Pons (tissue), 1 donor: ENCODE measurements at places on chromosomes 12 and 14.

DNA sequence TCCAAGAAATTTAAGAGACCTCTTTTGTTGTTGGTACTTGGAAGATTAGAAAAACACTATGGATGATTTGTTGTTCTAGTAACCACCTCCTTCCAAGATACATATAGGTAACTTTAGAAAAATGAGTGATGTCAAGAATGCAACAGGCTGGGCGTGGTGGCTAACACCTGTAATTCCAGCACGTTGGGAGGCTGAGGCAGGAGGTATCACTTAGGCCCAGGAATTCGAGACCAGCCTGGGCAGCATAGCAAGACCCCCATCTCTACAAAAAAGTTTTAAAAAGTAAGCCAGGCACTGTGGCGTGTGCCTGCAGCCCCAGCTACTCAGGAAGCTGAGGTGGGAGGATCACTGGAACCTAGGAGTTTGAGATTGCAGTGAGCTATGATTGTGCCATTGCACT lies 97.8 kb downstream of the PCNX1 start:
- DNase-seq: no peak

GRCh38 chr12:109250523-109250922 lies 58.6 kb downstream of the FOXN4 start:
- no peak for DNase-seq

DNA sequence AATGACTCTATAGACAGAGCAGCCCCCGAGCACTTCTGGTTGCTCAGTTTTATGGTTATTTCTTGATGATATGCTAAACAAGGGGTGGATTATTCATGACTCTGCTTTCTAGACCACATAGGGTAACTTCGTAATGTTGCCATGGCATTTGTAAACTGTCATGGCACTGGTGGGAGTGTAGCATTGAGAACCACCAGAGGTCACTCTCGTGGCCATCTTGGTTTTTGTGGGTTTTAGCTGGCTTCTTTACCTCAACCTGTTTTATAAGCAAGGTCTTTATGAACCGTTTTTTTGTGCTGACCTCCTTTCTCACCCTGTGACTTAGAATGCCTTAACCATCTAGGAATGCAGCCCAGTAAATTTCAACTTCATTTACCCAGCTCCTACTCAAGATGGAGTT lies 1036.2 kb upstream of the FLRT2 start:
- no peak for DNase-seq

DNA sequence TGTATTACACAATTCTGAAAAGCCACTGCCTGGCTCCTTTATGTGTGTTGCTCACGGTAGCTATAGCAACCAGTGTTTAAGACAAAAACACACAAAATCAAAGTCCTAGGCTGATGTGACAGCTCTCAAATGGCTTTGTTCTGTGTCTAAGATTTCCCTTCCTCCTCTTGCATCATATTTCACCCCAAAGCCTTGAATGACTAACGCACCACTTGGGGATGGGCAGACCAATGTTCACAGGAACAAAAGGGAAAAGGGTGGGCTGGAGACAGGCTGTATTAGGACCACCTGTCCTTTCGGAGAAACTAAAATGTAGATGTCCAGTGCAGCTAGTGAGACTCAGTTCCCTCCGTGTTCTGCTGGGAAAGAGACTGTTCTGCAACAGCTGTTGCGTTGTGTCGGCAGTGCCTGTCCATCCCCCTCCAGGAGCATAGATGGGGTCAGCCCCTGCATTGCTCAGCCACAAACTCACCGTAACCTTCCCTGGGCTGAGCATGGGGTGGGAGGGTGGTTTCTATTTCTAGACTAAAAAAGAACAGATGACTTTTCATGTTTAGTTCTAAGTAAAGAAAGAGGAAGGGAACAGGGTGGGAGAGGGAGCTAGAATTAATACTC lies 26.8 kb upstream of the DAAM1 start:
- DNase-seq: no peak

DNA sequence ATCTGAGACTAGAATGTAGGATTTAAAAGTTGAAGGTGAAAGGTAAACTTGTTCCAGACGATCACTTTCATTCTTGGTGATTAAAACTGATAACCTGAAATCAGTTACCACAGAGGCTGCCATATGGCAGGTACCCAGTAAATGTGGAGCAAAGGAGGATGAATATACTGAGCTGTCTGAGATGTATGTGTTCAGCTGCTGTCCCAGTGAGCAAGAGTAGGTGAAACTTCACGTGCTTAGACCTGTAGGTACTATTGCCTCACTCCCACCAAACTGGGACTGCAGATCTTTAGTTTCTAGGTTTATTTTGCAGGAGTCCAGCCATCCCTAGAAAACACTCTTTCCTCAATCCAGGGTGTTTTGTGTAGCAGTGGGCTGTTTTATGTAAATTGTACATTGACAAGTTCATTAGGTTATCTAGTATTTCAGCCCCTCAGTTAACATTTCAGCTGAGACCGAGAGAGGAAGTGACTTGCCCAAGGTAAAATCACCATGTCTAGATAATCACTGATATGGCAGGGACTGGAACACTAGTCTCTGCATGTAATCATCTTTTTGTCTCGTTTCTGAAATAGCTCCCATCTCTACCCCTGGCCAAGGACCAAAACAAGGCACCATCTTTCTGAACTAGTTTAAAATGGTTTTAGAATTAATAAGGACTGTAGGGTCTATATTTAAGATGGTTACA lies 62.7 kb downstream of the ATG14 start:
- DNase-seq: no peak

GRCh38 chr12:90229407-90230170 lies 521.0 kb upstream of the ATP2B1 start:
- no peak for DNase-seq

- DNase-seq: no peak
Observed at GRCh38 chr12:128269181-128269591, 2.2 kb downstream of the TMEM132C start.

DNA sequence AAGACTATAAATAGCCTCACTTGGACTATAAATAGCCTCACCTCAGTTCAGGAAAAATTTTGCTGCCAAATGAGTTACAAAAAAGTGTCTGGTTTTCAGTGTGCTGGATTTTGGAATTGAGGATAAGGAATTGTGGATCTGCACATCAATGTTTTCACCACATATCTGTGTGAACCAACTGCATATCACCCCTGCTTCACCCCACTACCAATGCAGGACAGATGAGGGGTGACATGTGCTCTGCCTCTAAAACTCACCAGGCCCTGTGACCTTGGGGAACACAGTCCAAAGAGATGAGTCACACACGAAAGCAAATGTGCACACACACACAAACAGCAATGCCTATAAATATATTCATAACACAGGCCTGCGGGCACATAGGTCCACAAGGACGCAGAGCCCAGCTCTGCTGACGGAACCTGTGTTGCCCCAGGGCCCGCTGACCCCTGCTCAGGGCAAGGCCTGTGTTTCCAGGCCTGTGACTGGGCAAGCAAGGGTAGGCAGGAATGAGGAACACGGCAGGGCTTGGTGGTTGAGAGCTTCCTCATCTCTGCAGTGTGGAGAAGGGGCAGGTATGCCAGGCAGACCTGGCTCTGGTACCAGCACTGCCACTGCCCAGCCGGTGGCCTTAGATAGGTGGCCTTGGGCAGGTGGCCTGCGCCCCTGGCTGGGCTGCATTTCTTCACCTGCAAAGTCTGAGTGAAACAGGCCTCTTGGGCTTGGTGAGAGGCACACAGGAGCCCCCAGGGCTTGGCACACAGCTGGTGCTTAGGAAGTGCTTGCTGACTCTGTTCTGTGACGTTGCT lies 82.4 kb downstream of the ARL6IP4 start:
- no peak for DNase-seq

DNA sequence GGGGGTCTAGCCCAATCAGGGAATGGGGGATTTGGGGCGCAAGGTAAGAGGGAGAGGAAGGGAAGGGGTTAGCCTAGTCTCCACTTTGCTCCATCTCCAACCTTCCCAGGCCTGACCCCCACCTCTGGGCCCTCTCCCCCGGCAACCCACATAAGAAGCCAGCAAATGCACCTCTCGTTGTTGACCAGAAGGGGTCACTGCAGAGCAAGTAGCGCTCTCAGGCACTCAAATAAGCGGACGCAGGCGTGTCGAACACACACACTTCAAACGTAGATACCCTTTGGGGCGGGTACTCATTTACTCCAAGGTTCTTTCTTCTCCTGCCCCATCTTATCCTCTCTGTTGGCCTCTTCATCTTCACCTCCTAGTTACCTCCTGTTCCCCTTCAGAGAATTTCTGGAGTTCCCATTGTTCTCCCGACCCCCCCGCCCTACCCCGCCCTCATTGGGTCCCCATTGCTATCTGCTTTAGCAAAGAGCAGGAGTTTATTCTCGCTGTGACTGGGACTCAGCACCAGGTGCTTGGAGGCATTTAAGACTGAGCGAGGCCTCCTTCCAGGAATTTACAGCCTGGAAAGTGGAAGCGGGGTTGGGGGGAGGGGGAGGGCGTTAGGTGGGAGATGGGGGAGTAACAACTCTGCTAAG lies 1.5 kb upstream of the SRRM4 start:
- peak; percentile 65 for DNase-seq

GRCh38 chr12:122942637-122943036 lies 23.6 kb downstream of the ABCB9 start:
- no peak for DNase-seq

GRCh38 chr14:101018561-101019290 lies 115.2 kb upstream of the RTL1 start:
- no peak for DNase-seq

- DNase-seq: no peak
Observed at GRCh38 chr12:121788176-121788818, 5.2 kb downstream of the RHOF start.

GRCh38 chr12:124517260-124518050 lies 50.0 kb downstream of the NCOR2 start:
- peak; percentile 86 for DNase-seq
